ENCODE measurements at places on chromosomes 2 and 18.
A peak's percentile ranks its signal among the peaks of the same experiment; 100 is the strongest.

- no peak for DNase-seq
These were observed 420.5 kb downstream of the MTX2 start for GRCh38 chr2:176689711-176690110.

GRCh38 chr2:55223958-55224760, 7.9 kb downstream of the CLHC1 start:
- DNase-seq: no peak

DNA sequence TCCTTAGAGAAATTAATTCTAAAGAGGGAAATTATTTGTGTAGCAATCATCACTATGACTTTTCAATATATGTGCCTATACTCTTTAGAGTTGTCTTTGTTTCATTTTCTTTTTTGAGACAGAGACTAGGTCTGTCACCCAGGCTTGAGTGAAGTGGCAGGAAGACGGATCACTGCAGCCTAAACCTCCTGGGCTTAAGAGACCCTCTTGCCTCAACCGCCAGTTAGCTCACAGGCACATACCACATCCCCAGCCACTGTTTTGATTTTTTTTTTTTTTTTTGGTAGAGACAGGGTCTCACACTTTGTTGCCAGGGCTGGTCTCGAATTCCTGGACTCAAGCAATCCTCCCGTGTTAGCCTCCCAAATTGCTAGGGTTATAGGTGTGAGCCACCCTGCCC, 12.4 kb downstream of the YWHAQ start:
- DNase-seq: no peak

DNA sequence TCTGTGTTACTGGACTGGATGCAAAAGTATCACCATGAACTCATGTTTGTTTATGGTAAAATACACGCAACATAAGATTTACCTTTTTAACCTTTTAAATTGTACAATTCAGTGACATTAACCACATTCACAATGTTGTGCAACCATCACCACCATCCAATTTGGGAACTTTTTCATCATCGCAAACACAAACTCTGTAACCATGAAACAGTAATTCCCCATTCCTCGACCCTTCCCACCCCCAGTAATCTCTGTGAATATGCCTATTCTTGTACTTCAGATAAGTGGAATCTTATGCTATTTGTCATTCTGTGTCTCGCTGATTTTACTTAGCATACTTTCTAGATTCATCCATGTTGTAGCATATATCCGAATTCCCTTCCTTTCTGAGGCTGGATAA, 31.1 kb upstream of the EPAS1 start:
- DNase-seq: no peak

- peak; percentile 24 for DNase-seq
These were observed 500 bp downstream of the LIMS1 start for GRCh38 chr2:108534584-108535356.

GRCh38 chr2:109513749-109514588, 99.8 kb downstream of the SEPTIN10 start:
- peak; percentile 7 for DNase-seq

GRCh38 chr2:37268111-37268510, 36.7 kb downstream of the NDUFAF7 start:
- no peak for DNase-seq

GRCh38 chr2:145402706-145403277, 882.9 kb upstream of the ZEB2 start:
- DNase-seq: no peak

DNA sequence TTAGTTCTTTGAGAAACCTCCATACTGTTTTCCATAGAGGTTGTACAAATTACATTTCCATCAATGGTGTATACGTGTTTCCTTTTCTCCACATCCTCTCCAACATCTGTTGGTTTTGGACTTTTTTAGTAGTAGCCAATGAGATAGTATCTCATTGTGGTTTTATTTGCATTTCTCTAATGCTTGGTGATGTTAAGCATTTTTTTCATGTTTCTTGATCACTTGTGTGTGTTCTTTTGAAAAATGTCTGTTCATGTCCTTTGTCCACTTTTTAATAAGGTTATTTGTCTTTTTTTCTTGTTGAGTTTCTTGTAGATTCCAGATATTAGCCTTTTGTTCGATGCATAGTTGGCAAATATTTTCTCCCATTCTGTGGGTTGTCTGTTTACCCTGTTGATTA, 392.3 kb upstream of the ZEB2 start:
- no peak for DNase-seq

GRCh38 chr2:142867136-142867535, 10.3 kb upstream of the KYNU start:
- DNase-seq: no peak

DNA sequence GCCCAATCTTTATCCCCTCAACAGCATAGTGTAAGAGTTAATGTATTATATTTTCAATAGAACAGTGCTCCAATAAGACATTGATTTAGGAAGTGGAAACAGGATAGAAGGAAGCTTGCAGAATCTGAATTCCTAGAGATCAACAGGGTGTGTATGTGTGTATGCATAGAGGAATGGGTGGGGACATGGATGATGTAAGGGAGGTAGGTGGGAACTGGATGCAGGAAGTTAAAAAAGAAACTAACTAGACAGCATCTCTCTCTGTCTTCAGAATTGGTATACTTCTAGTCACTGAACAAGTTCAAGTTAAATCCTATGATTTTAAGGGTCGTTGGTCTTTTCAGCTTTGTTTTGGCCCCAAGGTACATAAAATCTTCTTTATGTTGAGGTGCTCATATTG, 196.6 kb downstream of the PMAIP1 start:
- no peak for DNase-seq

GRCh38 chr2:151577116-151577515, 157.2 kb downstream of the NEB start:
- DNase-seq: no peak

All from stimulated activated CD4-positive, alpha-beta T cell treated with anti-CD3 and anti-CD28 coated beads, Interleukin-2, amount 100 ng/mL, for 48 hours (primary cell).